Activated gamma-delta T cell treated with anti-CD3 and anti-CD28 coated beads, Interleukin-2, amount 50 U/mL, for 16 hours (primary cell): ENCODE measurements at places on chromosomes 11 and 22.

DNA sequence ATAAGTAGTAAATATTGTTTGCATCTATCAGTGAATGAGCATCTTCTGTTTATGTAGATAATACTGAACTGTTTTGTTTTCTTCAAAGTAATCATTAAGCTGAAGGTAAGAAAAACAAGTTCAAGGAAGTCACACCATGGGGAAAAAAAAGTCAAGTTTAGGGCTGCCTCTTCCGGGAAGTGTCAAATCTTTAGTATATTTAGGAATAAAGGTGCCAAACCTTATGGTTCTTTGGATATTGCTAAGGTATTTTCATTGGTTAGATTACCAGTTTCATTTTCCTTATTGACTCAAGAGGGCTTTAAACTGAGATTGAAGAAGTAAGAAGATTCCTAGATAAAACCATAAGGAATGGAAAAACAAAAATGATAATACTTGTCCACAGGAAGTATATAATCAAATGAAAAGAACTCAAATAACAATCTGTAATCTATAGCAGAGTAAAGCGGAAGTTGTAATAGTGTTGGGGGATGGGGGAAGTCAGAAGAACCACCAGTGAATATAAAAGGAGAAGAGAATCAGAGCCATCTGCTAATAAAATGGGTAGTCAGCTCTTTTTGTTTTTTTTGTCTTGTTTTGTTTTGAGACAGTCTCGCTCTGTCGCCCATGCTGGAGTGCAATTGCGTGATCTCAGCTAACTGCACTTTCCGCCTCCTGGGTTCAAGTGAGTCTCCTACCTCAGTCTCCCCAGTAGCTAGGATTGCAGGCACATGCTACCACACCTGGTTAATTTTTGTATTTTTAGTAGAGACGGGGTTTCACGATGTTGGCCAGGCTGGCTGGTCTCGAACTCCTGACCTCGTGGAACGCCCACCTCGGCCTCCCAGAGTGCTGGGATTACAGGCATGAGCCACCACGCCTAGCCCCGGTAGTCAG, 2.3 kb downstream of the ATM start:
- no peak for DNase-seq

GRCh38 chr11:133947321-133947756, 9.4 kb downstream of the IGSF9B start:
- DNase-seq = no peak

DNA sequence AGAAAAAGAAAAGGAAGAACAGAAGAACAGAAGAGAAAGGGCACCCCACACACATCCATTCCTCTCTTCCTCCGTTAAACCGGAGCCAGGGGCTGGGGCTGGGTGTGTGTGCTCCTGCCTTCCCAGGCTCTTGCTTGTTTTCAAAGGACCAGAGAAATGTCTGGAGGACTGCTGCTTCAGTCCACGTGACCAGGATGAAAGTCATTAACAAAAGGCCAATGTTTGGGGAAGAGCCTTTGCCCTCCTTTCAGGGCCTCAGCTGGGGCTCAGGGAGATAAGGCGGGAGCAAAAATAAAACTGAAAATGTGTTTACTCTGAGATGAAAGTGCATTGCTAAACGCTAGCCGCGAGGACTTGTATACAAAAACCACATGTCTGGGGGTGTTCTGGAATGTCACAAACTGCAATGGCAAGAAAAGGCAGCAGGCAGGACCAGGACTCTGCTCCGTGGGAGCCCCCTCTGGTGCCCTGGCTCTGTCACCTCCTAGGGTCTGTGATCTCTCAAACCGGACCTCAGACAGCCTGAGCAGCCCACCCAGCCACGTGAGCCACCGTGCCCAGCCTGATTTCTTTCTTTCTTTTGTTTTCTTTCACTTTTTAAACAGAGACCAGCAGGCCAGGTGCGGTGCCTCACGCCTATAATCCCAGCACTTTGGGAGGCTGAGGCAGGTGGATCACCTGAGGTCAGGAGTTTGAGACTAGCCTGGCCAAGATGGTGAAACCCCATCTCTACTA, 31.6 kb upstream of the MYH9 start:
- no peak for DNase-seq

DNA sequence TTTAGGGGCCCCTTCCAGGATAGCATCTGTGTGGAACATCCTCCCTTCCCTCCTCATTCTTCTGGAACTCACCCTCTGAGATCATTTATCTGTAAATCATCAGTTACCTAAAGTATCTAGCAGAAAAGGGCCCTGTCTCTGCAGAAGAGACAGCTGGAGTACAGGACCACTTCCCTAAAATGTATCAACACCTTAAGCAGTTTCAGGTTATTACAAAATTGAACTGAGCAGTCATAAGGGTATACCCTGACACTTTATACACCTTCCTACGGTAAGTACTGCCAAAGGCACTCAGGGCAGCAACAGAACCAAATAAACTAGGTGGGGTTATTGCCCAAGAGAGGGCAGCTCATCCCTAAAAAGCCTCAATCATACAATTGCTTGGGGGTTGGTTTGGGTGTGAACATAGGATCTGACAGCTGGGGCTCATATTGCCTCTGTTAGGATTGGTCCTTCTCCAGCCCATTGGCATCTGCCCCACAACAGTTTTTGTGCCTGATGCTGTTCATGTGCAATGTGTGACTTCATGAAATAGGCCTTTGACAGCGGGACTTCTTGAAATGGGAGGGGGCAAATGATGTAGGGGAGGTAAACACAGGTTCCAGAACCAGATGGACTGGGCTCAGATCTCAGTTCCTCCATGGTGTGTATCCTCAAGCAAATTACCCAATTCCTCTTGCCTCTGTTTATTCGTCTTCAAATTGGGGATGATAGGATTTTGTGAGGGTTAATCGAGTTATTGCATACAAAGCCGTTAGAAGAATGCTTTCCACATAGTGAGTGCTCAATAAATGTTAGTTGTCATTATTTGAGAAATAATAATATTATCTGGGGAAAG, 2.9 kb downstream of the POU2AF3 start:
- DNase-seq = no peak

DNA sequence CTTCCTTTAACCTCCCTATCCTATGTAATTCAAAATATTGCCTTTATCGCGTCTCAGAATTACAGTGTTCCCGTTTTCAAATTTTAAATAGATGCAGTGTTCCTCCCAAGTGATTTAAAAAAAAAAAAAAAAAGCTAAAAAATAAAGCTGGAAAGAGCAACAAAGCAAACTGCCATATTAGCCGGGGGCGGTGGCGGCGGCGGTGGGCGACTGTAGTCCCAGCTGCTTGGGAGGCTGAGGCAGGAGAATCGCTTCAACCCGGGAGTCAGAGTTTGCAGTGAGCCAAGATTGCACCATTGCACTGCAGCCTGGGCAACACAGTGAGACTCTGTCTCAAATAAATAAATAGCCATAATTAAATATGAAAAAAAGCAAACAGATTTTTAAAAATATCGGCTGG, 5.5 kb upstream of the AGBL2 start:
- DNase-seq = no peak

GRCh38 chr22:44805711-44806110, 53.3 kb downstream of the ARHGAP8 start:
- no peak for DNase-seq

DNA sequence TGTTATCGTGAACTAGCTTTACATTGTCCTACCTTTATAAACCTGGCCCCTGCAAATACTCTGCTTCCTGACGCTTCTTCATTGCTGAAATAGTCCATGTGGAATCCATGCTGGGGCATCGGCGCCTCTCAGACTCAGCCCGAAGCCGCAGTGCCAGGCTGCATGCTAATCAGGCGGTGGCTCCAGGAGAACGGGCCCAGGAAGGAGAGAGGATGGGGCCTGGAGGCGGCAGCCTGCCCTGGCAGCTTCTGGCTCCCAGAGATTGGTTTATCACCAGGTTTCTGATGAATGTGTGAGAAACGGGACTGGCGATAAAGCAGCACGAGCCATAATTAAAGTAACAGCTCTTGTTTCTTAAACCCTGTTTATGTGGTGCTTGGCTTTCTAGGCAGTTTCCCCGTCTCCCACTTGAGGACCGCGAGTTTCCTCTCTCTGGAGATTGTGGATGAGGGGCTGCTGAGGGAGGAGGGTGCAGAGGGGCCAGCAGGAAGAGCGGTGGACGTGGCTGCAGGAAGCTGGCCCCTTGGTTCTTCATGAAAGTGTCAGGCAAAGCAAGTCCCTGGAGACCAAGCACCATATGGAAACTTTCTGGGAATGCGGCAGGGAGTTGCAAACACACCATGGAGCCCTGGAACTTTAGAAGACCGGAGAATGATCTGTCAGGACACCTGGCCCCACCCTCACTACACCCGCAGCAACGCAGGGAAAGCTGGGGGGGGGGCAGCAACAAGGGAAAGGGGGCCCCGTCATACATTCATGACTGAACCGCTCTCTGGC, 93.4 kb downstream of the NTM start:
- DNase-seq = no peak

GRCh38 chr11:130608287-130608686, 159.8 kb downstream of the ADAMTS15 start:
- DNase-seq = no peak

DNA sequence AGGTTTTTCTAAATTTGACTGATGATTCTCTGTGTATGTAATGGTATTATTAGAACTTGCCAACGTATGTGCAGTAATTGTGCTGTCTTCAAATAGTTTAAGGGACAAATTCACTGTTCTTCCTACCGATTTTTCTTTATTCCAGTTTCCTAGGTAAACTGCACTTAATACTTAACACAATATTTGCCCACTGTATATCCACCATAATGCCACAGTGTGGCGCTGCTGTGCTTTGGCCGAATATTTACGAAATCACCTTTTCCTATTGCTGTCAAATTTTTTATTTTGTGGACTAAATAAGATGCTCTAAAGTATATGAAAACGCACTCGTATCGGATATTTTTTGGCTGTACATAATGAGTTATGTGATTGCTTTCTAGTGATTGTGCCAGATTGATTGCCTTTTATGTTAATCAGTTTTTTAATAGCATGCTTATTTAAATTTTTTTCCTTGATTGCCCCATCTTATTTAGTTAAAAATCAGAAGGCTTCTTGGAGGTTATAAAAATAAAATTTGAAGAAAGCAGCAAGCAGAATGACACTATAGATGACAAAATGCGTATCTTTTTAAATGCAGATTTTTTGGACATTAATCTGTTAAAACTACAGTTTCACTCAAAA, 10.5 kb downstream of the AASDHPPT start:
- DNase-seq = peak; percentile 15

- no peak for DNase-seq
Observed at GRCh38 chr11:84543367-84544159, 1083.6 kb downstream of the DLG2 start.

DNA sequence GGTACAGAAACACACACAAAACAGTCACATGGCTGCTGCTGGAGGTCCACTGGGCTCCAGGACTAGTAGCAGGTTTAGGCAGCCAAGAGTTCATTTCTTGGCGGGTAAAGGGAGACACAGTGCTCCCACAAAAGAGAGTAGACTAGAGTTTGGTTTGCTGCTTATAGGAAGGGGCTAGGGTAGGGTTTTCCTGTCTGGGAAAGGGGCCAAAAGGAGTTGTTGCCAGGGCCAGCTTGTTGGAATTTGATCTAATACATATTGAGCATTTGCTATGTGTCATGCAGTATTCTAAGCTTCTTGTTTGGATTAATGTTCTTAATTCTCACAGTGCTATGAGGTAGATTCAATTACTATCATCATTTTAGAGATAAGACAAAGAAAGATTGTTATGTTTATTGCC, 195.1 kb upstream of the PLET1 start:
- no peak for DNase-seq

- DNase-seq = no peak
Observed at GRCh38 chr11:60165538-60165937, 17.3 kb downstream of the MS4A6A start.

- no peak for DNase-seq
Observed at GRCh38 chr11:75342966-75343870, 8.2 kb downstream of the ARRB1 start.

GRCh38 chr22:40928657-40929056, 22.5 kb upstream of the RBX1 start:
- no peak for DNase-seq

- DNase-seq = no peak
Observed at GRCh38 chr22:28710576-28711191, 30.9 kb downstream of the CHEK2 start.

- DNase-seq = no peak
Observed at GRCh38 chr11:123018702-123019101, 37.1 kb upstream of the BSX start.

DNA sequence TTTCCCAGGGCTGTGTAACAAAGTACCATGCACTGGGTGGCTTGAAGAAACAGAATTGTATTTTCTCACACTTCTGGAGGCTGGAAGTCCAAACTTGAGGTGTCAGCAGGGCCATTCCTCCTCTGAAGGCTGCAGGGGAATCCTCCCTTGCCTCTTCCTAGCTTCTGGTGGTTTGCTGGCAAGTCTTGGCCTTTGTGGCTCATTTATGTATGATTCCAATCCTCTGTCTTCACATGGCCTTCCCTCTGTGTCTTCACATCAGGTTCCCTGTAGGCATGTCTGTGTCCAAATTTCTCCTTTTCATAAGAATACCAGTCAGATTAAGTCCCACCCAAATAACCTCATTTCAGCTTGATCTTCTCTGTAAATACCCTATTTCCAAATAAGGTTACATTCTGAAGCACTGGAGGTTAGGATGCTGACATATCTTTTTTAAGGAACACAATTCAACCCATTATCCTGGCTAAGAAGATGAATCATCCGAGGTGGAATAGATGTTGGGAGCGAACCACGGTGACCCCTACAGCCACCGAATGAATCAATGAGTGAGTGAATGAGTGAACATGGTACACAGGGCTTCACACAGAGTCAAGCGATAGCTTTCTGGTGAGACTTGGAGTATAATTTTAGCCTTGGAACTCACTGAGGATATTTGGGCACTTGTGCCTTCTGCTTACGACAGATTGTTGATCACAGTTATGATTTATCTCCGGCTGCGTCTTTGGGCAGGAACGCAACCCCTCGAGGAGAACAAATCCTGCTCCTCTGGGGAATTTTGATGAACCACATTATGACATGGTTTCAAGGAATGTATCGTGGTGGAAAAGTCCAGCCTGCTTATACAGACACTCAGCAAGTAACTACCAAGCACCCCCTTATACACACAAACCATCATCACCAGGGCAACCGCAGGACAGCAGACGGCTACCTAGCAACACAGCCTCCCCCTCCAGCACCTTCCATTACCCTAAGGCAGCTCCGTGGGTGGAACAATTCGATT, 34.3 kb upstream of the MICAL2 start:
- DNase-seq = no peak

- DNase-seq = no peak
Observed at GRCh38 chr11:126990716-126991480, 9.7 kb downstream of the KIRREL3 start.

- DNase-seq = no peak
Observed at GRCh38 chr22:36291831-36292740, 39.2 kb downstream of the APOL1 start.

DNA sequence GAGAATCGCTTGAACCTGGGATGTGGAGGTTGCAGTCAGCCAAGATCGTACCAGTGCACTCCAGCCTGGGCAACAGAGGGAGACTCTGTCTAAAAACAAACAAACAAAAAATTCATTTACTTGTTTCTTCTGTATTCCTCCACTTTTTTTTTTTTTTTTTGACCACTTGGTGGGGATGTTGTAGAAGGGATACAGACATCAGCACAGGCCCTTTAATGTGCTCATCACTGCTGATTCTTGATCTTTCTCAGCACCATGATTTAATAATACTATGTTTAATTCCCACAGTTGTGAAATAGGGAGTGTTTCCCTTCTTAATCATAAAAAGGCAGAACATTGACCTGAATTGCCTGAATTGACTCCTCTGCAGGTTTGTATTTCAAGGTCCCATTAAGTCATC, 4.5 kb downstream of the TTC9C start:
- DNase-seq = no peak

- DNase-seq = no peak
Observed at GRCh38 chr22:46070803-46071450, 79.4 kb upstream of the PPARA start.

GRCh38 chr11:70290361-70291065, 20.0 kb downstream of the PPFIA1 start:
- DNase-seq = no peak
